ENCODE measurements at places on chromosomes 4 and X.

DNA sequence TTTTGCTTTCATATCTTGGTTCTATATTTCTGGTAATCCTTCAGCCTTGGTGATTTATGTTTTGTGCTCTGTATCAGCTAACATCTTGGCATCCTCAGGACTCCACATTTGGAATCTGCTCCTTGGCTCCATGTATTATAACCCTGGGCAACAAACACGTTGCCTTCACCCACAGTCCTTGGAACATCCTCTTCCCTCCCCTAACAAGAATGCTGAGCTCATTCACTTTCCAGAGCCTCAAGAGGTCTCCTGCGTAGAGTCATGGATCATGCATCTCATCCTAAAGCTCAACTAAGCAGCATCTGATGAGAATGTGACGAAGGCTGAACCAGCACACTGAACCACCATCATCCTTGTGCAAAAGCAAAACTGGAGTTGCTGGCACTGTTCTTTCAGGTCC lies 60.5 kb upstream of the C1GALT1C1 start:
- no peak for DNase-seq

DNA sequence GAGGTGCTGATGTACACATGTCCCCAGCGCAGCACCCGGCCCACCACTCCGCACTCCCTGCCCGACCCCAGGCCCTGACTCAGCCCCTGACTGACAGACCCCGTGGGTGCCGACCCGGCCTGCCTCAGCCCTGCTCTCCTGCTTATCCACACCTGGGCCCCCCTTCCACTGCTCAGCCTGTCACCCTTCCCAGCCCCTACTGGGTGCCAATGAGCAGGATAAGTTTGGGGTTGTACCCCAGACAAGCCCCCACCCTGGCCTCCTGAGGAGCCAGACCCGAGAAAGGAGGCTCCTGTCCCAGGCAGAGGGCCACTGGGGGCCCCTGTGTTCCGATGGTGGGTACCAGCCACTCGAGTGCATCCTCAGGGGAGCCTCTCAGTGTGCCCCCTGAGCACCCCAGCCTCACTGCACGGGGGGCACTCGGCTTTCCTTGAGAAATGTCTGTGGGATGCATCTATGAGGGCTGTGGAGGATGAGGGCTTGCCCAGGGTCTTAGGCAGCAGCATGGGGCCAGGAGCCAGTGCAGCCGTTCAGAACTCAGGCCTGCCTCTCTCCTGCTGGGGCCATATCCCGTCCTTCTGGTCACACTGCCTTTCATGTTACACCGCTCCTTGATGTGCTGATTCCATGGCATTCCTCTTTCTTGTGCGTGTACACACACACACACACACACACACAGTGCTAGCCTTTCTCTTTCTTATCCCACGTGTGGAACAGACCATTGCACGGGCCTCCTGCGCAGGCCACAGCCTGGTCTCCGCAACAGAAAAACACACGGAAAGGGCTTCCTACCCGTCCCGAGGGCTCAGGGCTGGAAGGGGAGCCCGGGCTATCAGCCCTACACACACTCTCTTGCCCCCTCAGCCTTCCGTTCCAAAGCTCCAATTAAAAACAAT lies 220.1 kb upstream of the PSAPL1 start:
- peak; percentile 57 for DNase-seq

DNA sequence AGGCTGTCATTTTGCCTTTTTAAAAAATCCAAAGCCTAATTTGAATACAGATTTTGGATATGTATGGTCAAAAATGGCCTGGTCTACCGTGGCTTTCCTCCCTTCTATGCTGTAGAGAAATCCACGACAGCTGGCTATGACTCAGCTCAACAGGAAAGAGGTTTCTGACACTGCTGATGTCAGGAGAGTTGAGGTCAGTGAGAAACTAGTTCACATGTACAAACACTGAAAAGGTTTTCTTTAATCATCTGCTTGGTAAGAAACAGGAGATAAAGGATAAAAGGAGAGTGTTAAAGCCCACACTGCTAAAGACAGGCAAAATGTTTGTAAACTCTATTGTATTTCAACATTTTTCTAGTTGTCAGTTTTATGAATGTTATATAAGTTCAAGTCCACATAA lies 113.9 kb downstream of the NYX start:
- DNase-seq, result no peak

- no peak for DNase-seq
Measured at GRCh38 chr4:27360790-27361267, 500.2 kb downstream of the STIM2 start.

GRCh38 chr4:89539374-89539773 lies 231.8 kb upstream of the GPRIN3 start:
- DNase-seq, result no peak

- DNase-seq, result no peak
Measured at GRCh38 chrX:40395102-40395501, 185.7 kb upstream of the ATP6AP2 start.

DNA sequence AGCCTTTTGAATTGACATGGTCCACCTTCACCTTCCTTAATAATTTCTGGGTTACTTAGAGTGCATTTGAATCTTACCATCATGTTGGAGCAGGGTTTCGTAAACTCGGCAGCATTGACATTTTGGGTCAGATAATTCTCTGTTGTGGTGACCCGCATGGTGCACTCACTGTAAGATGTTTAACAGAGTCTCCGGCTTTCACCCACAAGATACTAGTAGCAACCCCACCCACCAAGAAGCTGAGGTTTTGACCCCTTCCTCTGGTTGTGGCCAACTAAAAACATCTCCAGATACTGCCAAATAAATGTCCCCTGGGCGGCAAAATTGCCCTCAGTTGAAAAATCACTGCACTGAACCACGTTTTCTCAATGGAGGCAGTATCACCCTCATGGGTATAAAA lies 62.7 kb downstream of the CHST7 start:
- DNase-seq, result no peak

- no peak for DNase-seq
Measured at GRCh38 chrX:856566-857290, 226.1 kb downstream of the SHOX start.

Data from H9 (cell line).